ENCODE measurements at places on chromosomes 11 and 22.

- no peak for DNase-seq
Measured at GRCh38 chr11:60455531-60456042, at the start of gene MS4A1. Gene MS4A1 (plus strand): TSS chr11:60455847. CDS start chr11:60462375, 6,528 bp downstream.

DNA sequence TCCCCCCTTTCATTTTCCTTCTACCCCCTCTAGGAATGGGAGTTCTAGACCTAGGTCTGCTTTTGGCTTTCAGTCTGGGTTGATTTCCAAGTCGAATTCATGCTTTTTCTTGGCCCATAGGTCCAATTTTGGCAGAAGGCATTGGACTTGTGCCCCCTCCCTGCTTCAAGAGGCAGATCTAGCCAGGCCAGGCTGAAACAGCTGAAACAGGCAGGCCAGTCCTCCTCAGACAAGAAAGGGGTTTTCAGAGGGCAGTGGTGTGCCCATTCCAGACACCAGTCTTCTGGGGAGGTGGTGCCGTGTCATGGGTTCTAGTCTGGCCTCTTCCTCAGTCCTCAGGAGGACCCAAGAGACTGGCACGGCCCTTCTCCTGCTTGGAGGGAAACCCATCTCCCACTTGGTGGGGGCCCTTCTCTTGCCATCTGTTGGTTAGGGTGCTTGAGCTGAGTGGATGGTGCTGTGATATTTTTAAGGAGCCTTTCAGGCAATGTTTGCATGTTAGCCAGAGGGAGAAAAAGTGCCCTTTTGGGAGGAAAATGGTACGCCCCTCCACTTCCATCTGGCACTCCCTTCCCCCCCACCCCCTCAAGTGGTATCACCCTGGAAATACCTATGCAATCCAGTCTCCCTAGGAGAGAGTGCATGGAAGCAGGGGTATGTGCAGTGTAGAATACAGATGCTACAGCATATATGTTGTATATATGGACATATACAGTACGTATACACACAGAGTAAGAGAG, 53.6 kb downstream of the SYT13 start:
- DNase-seq, result no peak

- DNase-seq, result peak; percentile 69
Measured at GRCh38 chr11:5234381-5234834, at the start of gene HBD. Gene HBD (minus strand): TSS chr11:5234483. CDS start chr11:5234433, 50 bp downstream.

DNA sequence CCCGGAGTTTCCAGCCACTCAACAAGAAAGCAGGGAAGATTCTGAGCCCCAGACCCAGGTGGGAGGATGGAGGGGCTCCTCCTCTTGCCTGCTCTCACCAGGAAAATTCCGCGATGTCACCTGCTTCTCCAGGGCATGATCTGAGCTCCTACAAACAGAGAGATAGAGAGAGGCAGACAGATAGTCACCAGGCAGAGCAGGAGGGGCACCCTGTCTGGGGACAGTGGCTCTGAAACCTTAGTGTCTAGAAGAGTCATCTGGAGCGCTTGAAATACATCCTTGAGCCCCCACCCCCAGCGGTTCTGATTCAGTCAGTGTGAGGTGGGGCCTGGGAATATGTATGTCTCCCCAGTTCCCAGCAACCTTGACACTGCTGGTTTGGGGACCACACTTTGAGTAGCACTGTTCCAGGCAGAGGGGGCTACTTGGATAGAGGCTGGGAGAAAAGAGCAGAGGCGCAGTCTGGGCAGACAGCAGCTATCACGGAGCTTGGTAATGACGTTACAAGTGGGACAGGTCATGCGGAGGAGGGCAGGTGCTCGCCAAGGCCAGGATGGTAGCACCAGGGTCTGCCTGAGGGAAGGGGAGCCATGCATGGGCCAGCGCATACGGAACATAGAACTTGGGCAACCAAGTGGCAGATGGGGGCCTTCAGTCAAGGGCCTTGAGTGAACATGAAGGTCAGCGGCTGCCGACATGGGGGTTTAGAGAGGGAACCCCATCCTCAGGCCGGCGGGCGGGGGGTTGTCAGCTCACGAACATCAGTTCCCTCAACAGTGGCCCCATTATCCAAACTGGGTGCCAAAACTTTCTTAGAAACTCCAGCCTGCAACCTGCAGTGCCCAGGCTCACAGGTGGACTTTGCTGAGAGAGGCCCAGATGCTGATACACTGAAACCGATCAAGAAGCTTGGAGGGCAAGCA, 60.9 kb upstream of the MYEOV start:
- DNase-seq, result no peak

DNA sequence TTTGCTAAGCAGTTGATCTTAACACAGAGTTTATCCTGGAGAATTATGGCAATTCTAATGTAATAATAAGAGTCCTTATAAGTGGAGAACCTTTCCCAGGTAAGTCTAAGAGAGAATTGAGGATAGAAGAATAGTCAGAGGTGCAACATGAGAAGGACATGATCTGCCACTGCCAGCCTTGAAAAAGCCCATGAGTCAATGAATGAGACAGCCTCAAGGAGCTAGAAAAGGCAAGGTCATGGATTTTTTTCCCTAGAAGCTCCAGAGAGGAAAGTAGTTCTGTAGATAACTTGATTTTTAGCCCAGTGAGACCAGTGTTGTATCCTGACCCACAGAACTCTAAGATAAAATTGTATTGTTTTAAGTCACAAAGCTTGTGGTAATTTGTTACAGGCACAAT, 16.9 kb downstream of the MS4A6A start:
- DNase-seq, result no peak

DNA sequence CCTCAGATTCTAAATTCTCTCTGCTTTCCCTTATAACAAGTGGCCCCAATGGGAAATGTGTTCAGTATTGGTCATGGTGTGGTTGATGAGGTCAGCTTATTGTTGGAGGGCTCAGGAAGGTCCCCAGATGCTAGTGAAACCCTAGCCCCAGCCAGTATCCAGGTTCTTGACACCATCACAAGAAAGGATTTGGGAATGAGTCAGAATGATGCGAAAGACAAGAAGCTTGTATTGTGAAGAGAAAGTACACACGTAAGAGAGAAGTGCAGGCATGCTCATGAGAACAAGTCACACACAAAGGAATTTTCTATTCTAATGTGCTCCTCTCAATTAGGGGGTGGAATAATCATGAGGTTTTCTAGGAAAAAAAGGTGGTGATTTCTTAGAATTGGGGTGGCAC, 34.9 kb upstream of the TRPC6 start:
- DNase-seq, result peak; percentile 20

- no peak for DNase-seq
Measured at GRCh38 chr11:67449116-67449844, 3.2 kb downstream of the GPR152 start.

DNA sequence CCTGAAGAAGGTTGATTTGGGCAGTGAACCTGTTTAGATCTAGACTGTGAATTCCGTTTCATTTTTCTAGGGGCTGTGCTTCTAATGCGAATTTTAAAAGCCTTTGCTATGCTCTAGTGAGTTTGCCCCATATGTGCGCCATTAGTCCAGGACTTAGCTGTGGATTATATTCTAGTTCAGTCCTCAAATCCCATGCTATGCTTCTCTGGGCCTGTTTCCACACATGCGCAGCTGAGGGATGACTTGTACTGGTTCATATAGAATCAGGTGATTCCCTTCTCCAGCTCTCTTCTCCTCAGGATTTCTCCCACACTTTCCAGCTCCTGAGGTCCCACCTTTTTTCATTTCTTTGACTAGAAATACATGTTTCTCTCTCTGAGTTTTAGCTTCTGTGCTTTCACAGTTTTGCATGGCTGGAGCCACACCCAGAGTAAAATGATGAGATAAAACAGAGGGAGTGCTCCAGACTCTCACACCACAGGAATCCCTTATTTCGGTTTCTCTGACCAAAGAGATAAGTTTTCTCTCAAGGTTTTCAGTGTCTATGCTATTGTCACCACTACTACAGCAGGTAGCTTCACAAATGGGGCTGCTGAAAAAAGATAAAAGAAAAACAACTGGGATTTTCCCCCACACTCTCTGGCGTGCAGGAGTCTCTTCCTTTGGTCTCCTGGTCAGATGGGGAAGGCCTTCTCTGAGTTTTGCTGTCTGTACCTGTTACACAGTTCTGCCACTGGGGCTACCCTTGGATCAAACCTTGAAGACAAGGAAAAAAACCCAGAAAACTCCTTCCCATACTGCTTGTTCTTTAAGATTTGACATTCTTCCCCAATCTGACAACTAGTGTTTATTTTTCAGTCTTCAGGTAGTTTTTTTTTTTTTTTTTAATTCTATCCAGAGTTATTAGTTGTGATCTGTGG, 96.2 kb upstream of the TEAD1 start:
- DNase-seq, result no peak

DNA sequence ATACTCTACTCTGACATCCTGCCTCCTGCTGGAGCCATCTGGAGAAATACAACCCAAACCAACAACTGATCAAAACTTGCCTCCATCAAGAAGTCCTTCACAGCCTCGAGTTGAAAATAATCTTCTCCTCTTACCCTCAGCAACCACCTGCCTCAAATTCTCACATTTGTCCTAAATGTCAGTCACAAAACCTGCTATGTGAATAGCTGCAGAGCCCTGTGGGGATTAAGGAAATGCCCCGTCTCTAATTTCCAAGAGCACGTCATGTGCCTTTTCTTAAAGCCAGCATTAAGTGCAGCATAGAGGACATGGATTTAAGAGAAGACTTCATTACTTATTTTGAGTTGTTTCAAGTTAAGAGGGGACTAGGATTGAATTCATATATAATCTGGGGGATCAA, 105.9 kb downstream of the TRPC6 start:
- no peak for DNase-seq

- no peak for DNase-seq
Measured at GRCh38 chr11:15645201-15645600, 530.5 kb downstream of the INSC start.
